ENCODE measurements at places on chromosomes 7 and 10.

DNA sequence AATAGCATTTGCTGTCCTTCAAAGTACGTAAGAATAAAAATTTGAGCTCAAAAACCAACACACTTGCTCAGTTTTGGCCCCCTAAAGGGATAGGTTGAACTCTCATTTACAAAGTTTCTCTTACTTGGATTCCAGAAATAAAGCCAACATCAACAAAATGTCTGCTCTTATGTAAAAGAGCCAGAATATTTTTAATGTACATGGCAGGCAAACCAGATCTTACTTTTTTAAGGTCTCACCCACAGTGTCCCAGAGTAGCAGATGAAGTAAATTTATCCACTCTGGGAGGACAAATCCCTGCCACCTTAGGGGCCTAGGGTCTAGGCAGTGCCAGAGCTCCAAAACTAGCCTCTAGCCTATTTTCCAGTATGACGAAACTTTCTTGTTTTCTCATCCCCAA lies 159.6 kb downstream of the SKAP2 start:
- DNase-seq, result no peak
- no peak overlapping the region for H3K4me3 ChIP-seq
- H3K4me1 ChIP-seq, result no peaks in the 10 kb centered on the region
- no peaks in the 10 kb centered on the region for H3K36me3 ChIP-seq
- no peak overlapping the region for H3K27ac ChIP-seq

DNA sequence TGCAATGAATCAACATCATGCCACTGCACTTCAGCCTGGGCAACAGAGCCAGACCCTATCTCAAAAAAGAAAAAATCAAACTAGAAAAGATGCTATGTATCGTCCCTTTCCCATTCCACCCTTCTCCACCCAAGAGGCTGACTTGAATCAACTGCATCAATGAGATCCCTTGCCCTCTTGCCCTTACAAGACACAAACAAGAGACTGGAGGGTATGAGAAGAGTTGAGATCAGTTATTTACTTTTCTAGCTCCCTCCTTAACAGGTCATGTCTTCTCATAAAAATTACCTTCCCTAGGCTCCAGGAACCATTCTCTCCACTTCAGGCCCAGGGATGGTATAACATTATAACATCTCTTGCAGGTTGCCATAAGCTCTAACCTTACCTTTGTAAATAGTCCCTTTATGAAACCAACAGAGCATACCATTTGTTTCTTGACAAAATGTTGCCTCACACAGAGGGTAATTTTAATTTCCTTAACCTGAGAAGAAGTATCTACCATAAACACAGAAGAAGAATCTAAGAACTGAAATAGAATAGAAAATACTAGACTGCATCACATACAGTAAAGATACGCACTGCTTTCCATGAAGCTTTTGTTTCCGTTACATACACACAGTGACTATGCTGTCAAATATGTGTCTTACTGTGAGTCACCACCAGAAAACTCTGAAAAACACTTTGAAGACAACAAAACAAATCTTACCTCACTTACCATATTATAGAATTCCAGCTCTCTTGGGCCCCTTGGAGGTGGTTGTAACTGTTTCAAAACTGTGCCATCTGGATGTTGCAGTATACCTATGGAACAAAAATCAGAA lies 30.5 kb downstream of the IPMK start:
- no peaks in the 10 kb centered on the region for H3K27me3 ChIP-seq
- H3K27ac ChIP-seq, result no peak overlapping the region
- no peak for DNase-seq
- no peaks in the 10 kb centered on the region for H3K4me1 ChIP-seq

- DNase-seq, result no peak
- H3K27ac ChIP-seq, result no peak overlapping the region
- H3K4me3 ChIP-seq, result no peak overlapping the region
- no peaks in the 10 kb centered on the region for H3K4me1 ChIP-seq
These were observed 44.9 kb downstream of the MYPN start for GRCh38 chr10:68154211-68154497.

DNA sequence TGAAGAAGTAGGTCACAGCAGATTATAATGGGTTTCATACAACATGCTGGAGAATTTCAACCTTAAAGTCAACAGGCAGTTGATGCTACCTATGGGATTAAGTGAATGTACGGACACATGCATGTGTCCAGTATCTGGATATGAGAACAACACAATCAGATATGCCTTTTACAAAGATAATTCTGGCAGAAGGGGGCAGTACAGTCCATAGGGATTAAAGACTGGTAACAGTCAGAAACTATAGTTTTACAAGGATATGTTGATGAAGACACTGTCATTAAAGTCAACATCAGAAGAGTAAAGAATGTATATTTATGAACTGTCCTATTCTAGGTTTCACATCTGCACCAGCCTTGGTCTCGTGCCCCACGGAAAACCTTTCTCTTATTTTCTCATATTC lies 41.5 kb downstream of the ANKMY2 start:
- H3K27me3 ChIP-seq, result no peaks in the 10 kb centered on the region
- no peak for DNase-seq
- no peak overlapping the region for H3K4me3 ChIP-seq
- peaks cover 30% of the 10 kb centered on the region for H3K36me3 ChIP-seq

GRCh38 chr10:16612115-16612980 lies 90.7 kb upstream of the C1QL3 start:
- H3K4me3 ChIP-seq, result no peak overlapping the region
- H3K27me3 ChIP-seq, result no peaks in the 10 kb centered on the region
- no peaks in the 10 kb centered on the region for H3K4me1 ChIP-seq
- no peak for DNase-seq
- no peaks in the 10 kb centered on the region for H3K36me3 ChIP-seq

DNA sequence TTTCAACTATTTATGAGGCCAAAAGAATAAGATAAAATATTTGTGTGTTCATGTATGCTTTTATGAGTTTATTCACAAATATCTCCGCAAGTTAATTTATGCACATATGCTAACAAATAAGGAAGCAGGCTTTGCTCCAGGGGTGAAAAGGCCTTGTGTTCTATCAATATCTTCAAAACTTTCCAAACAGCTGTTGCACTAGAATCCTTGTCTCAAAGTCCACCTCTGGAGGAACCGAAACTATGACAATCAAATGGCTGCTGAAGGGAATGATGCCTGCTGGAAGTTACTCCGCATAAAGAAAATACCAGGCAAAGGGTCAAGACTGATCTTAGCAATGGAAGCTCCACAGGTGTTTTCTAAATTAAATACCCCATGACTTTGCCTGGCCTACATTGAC lies 145.0 kb upstream of the GHITM start:
- H3K4me3 ChIP-seq, result no peak overlapping the region
- no peak for DNase-seq
- H3K27ac ChIP-seq, result no peak overlapping the region
- H3K36me3 ChIP-seq, result no peaks in the 10 kb centered on the region
- H3K4me1 ChIP-seq, result peaks cover 5% of the 10 kb centered on the region

Measured in CD4-positive, alpha-beta T cell (primary cell).